T-helper 1 cell (primary cell): ENCODE measurements at places on chromosomes 3 and 15.

DNA sequence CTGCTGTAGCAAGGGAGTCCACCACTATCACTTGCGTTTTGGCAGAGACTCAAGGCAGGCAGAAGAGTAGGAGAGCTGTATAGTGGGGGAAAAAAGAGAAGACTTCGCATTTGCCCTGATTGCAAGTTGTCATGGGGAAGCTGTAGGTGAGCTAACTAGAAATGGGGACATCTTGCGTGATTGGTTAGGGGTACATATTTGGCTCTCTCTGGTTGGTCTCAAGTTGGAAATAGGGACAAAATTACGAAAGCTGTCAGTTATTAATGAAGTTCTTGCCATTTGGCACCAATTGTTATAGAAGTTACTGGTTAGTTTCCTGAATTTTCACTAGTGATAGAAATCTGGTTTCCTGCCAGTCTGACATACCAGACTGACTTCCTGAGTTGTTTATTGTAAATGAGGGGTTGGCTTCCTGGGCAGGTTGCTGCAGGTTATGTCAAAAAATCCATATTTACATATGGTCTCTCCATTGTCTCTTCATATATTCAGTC is 8.2 kb upstream of the SENP7 start:
- DNase-seq, result peak; percentile 50

DNA sequence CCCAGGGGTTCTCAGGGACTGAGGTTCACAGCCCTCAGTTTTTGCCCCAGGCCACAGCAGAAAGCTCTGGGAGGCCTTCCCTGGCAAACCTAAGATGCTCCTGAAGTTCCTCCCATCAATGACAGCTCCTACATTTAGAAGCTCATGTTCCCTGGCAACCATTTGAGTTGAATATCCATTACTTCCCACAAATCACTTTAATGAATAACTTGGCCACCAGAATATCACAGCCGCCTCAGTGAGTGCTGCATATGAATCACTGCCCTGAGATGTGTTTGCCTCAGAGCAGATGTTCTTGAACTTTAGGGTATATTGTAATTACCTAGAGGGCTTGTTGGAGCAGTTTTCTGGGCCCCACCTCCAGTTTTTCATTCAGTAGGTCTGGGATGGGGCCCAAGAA is 27.4 kb downstream of the SLCO2A1 start:
- no peak for DNase-seq

DNA sequence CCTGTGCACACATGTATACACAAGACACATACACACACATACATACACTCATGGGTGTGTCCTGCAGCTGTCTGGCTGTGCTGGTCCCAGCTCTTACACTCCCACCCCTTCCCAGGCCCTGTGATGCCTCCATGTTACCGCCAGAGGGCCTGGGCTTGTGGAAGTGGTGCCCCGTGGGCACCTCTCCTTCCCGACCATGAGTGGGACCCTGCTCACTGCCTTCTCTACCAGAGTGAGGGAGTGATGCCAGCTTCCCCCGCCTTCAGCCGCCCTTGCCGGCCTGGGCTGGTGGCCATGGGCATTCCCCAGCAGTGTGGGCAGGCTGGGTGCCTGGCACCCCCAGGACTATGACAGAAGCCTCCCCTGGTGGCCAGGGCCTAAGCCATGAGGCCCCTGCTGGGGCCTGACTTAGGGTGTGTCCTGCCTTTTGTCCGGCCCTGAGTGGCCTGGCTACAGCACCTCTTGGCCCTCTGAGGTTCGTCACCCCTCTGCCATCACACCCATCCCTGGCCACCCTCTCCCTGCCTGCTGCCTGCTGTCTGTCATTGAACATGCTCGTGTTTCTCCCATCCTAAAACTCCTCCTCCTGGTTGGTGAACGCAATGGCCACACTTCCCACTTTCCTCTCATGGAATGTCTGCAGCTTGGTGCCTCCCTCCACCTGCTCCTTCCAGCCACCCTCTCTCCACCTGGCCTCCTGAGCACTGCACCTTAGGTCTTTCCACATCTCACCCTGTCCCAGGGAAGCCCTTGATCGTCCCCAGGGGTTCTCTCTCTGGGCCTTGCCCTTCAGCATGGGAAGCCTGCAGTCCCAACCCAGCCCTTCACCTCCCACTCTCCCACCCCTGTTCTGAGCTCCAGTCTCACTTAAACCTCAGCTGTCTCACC is 14.6 kb downstream of the HDAC11 start:
- DNase-seq, result no peak

GRCh38 chr15:68983961-68984481 is 30.5 kb upstream of the NOX5 start:
- DNase-seq, result no peak

GRCh38 chr3:184811663-184811998 is 335 bp upstream of the VPS8 start:
- no peak for DNase-seq

GRCh38 chr3:136728473-136728872 is 23.7 kb downstream of the STAG1 start:
- DNase-seq, result no peak

GRCh38 chr3:154310840-154311239 is 13.4 kb downstream of the DHX36 start:
- DNase-seq, result no peak

GRCh38 chr3:79517766-79518413 is 249.9 kb downstream of the ROBO1 start:
- DNase-seq, result no peak

- DNase-seq, result no peak
These were observed 491 bp upstream of the SENP7 start for GRCh38 chr3:101513419-101513986.

GRCh38 chr3:195738274-195739044 is 17.7 kb downstream of the MUC20 start:
- DNase-seq, result no peak

DNA sequence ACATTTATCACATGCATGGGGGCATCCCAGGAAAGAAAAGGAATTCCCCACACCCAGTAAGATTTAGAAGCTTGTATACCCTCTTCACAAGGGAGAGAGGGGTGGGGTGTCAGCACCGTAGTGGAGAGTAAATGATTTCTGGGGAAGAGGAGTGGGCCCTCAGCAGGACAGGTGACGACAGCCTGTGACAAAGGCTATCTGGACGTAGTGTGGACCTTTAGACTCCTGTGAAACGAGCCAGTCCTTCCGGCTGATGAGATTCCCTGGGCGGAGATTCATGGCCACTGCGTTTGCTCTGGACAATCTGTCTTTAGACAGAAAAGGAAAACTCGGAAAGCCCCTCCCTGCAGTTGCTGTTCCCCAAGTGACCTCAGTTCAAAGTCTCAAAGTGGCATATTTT is 1.7 kb upstream of the FAM3D start:
- DNase-seq, result no peak

DNA sequence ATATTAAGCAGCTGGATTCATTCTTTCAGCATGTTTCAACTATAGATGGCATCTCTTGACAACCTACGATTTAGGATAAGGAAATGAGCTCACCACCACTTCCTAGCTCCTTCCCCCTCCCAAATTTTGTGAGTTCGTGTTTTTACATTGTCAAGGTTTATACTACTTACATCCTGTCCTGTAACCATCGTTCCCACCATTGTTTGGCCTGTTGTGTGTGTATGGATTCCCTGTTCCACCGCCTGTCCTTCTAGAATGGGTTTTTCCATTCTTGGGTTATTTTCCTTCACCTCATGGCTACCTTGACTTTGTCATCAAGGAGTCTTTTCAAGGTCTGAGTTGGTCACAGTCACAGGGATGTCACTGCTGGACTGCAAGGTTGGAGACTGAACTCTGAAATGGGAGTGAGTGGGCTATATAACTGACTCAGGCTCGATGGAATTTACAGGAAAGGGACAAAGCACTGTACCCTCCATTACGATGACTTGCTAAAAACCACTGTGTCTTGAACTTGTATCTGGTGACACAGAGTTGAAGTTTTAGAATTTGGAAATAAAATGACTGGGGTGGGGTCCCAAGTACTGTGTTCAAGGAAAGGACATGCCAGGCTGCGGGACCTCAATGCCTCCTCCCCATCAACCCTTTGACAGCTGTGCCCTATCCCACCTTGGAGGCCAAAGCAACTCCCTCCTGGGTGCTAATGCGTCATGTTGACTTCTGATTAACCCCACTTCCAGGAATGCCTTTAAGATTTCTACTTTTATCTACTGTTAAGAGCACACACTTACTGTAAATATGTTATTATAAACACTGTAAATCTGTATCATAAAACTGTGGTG is 66.8 kb upstream of the BLM start:
- no peak for DNase-seq

GRCh38 chr15:60901647-60902046 is 327.5 kb downstream of the RORA start:
- DNase-seq, result no peak

DNA sequence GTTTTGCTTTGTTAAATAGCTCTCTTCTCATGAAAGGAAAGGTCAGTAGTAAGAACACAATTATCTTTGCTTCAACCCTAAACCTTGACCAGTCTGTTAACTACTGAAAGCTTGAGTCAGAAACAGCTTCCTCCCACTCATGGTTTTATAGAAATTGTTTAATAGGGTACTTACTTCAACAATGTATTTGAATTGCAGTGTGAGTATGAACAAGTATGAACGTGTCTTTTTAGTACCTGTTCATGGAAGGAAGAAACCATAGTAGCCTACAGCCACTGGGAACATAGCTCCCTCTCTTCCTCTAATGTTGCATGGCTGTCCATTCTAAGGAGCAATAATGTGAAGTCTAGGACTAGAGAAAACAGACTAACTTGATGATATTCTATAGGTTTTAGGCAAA is 311.0 kb downstream of the MCTP2 start:
- no peak for DNase-seq

- no peak for DNase-seq
These were observed 139.7 kb upstream of the SMAD3 start for GRCh38 chr15:66925721-66926120.

GRCh38 chr3:181941250-181941649 is 229.5 kb downstream of the SOX2 start:
- no peak for DNase-seq

GRCh38 chr15:67124111-67124510 is 58.7 kb downstream of the SMAD3 start:
- no peak for DNase-seq
